CD4-positive, alpha-beta T cell treated with Interleukin-15 for 1 hour (primary cell): ENCODE measurements at places on chromosomes 6 and 20.
A peak's percentile ranks its signal among the peaks of the same experiment; 100 is the strongest.

DNA sequence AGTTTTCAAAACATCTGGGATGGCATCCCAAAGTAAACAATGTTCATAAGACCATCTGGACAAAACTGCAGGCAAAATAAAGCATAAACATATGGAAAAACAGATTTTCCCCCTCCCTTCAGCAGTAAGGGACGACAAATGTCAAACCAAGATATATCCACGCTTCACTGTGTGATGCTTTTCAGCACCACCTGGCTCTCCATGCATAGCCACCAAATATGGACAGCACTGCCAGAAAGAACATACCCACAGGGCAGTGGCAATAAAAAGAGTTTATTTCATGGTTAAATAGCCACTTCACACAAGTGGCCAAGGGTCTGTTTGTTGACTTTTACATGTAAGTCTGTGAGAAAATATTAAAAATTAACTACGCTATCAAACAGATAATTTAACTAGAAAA is 23.1 kb downstream of the USP45 start:
- no peak for DNase-seq

- no peak for DNase-seq
These were observed 30.0 kb upstream of the PAQR8 start for GRCh38 chr6:52331793-52332457.

DNA sequence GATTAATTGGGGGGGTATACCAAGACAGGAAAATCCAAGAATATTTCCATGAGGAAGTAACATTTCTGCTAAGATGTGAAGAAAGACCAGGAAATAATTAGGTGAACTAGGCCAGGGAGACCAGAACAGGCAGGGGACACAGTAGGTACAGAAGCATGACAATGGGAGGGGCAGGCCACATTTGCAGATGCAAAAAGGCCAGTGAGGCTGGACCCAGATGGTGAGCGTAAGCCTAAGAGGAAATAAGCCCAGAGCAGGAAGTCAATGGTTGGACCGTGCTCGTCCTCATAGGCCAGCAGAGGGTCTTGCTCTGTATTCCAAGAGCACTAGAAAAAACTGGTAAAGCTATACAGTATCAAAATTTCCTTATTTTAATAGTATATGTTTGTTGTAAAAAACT is 9.4 kb downstream of the CEP162 start:
- DNase-seq = no peak

GRCh38 chr6:156774863-156775405 is 2.2 kb upstream of the ARID1B start:
- no peak for DNase-seq

GRCh38 chr6:138275976-138276375 is 57.7 kb upstream of the PBOV1 start:
- no peak for DNase-seq

DNA sequence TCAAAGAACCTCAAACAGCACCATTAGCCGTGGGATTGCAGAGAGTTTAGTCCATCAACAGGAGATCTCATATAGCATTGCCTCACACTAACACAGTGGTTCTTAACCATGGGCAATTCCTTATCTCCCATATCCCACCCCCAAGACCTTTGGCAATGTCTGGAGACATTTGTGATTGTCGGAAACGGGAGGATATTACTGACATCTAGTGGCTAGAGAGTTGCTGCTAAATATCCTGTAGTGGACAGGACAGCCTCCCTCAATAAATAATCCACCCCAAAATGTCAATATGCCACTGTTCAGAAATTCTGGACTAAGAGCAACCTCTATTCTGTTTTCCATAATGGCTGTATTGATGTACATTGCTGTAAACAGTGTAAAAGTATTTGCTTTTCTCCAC is 210.1 kb upstream of the CCN2 start:
- DNase-seq = no peak

DNA sequence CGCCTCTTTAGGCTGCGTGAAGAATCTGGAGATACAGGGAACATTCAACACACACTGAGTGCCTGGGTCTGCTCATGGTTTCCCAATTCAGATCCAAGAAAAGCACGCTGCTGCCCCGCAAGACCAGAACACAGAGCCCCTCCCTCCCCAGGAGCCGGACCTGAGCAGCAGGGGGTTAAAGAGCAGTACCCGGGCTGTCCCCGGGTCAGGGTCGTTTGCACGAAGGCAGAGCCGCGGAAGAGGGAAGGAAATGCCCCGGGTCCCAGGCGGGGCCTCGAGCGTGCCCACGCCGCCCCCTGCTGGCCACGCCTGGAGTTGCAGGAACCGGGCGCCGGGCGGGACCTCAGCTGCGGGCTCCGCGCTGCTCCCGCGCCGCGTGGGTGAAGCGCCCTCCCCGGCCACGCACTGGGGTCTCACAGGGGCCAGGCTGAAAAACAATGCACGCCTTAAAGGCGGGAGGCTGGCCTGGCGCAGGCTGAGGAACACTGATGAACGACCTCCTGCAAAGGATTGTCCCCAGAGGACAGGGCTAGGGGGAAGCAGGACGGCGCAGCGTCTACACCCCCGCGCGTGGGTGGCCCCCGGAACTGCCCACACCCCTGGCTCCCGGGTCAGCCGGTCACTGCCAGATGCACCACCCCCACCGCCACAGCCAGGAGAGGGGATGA is 48.9 kb downstream of the ANKRD60 start:
- DNase-seq = peak; percentile 50

GRCh38 chr20:16158976-16159286 is 414.3 kb downstream of the KIF16B start:
- no peak for DNase-seq

DNA sequence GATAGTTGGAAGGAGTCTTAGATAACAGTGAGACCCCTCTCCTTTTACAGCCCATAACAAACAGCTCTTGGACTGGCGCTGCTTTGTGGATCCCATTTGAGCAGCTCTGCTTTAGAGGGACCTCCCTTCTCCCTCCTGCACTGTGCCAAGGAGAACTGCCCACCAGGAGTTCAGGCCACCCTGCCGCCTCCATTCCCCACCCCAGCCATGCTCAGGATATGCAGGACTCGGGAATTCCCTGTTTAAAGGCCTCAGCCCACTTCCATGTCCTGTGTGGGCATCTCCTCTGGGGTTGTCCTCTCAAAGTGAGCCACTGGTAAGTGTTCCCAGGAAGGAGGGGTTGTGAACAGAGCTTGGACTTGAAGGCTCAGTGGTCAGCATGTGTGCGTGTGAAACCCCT is 312.6 kb upstream of the RNF24 start:
- no peak for DNase-seq

- no peak for DNase-seq
These were observed 26.5 kb downstream of the PPP1R3G start for GRCh38 chr6:5111626-5112025.

GRCh38 chr6:3007571-3007970 is 7.9 kb downstream of the NQO2 start:
- no peak for DNase-seq

DNA sequence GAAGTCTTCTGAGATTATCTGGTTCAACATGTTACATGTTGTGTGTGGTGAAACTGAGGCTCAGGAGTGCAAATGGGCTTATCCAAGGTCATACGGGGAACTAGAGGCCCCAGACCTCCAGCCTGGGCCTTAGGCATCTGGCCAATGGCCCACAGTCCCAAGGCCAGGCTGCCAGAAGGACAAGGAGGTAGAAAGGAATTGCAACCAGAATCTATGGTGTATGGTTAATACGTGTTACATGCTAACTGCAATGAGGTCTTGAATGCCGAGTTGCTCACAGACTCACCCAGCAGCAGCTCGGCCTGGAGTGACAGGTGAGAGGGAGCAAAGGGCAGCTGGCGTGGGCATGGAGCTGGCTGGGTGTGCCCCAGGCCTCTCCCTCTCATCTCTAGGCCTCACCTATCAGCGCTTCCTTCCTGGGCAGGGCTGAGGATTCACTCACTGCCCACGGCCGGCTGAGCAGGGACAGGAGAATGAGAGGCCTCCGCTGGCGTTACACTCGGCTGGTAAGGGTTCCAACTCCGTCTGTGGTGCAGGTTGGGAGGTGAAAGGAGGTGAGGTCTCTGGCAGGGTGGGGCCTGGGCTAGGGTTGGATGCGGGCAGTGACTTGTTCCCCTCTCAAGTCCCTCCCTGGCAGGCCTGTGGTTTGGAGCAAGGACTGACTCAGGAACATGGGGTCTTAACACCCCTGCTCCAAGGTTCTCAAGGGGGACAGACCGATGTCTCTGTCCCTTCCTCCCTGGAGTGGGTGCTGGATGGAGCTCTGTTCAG is at the start of gene TLDC2:
Gene TLDC2, plus strand, starts transcription at position 437 of the 771 bp plus-strand sequence. Its CDS starts 37 bp downstream, at position 474.
- no peak for DNase-seq

GRCh38 chr6:134077301-134077700 is 24.9 kb upstream of the SLC2A12 start:
- DNase-seq = no peak

- DNase-seq = no peak
These were observed 90.1 kb downstream of the WASF1 start for GRCh38 chr6:110089323-110089722.

DNA sequence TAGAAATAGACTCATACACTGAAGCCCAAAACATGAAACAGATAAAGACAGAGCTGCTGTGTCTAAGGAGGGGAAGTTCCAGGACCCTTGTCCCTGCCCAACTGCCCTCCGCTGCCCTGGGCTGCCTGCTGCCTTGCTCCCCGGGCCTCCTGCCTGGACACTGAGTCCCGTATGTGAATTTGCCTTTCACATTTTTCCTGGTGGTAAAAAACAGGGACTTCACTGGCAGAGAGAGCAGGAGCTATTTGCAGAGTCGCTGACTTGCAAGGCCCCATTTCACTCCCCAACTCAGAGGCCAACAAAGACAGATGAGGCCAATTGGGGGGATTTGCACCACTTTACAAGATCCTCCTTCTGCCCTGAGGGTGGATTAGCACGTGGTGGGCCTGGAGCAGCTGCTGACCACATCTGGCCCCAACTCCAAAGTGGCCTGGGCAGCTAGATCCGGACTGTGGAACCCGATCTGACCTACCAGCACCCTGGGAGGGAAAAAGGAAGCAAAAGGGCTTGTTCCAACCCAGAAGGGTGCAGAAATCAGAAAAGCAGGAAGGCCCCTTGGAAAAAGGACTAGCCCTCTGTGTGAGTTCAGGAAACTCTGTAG is 61.4 kb downstream of the NOL4L start:
- DNase-seq = no peak

DNA sequence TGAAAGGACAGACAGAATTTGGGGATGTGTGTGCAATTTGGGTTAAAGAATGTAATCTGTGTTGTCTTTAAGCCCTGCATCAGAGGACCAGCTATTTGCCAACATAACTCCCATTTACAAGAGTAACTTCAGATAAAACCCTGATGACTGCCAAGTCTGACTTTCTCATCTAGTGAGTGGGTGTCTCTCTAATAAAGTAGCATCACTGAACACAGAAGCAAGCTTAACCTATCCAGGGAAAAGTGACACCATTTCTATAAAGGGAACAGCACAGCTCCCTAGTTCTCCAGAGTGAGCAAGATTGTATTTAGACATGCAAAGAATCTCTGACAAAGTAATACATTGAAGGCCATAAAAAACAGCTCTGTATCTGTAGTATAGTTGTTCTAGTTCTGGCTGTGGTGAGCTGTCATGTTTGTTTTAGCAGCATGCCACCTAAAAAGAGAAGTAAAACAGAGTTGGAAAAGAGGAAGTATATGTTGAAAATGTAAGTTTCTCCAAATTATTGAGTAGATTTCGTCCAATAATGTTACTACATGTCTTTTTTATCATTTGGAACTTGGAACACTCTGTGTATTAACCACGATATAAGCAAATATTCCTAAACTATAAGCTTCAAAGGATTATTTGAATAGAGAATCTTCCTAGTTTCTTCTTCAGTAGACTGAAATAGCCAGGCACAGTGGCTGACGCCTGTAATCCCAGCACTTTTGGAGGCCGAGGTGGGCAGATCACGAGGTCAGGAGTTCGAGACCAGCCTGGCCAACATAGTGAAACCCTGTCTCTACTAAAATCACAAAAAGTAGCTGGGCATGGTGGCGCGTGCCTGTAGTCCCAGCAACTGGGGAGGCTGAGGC is 8.8 kb upstream of the PIM1 start:
- DNase-seq = no peak
